ENCODE measurements at places on chromosomes 7 and 10.

- DNase-seq = no peak
Observed at GRCh38 chr10:112955582-112956421, 5.8 kb downstream of the TCF7L2 start.

- DNase-seq = no peak
Observed at GRCh38 chr7:125670926-125671572, 741.4 kb upstream of the POT1 start.

GRCh38 chr7:103752995-103753394, 236.5 kb downstream of the RELN start:
- DNase-seq = no peak

DNA sequence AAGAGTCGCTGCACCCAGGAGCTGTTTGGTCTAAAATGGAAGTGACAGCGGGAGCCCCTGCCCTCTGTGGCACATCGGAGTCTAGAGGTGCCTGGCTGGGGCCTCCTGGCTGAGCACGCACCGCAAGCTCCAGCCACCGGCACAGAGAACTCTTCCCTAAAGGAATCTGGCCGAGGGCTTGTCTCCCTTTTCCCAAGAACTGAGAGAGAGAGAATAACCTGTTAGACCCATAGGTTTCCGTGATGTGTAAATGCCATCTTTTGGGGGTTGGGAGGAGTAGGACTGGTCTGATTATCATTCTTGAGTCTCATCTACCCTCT, 47.3 kb downstream of the PROSER2 start:
- no peak for DNase-seq

GRCh38 chr7:17007841-17008240, 126.1 kb upstream of the AGR3 start:
- no peak for DNase-seq

GRCh38 chr7:145313551-145313950, 477.7 kb upstream of the TPK1 start:
- no peak for DNase-seq

- no peak for DNase-seq
Observed at GRCh38 chr10:31129271-31129670, 97.6 kb upstream of the ZNF438 start.

- DNase-seq = no peak
Observed at GRCh38 chr10:116237260-116237659, 35.7 kb downstream of the GFRA1 start.

GRCh38 chr7:45363669-45364068, 206.1 kb downstream of the RAMP3 start:
- no peak for DNase-seq

DNA sequence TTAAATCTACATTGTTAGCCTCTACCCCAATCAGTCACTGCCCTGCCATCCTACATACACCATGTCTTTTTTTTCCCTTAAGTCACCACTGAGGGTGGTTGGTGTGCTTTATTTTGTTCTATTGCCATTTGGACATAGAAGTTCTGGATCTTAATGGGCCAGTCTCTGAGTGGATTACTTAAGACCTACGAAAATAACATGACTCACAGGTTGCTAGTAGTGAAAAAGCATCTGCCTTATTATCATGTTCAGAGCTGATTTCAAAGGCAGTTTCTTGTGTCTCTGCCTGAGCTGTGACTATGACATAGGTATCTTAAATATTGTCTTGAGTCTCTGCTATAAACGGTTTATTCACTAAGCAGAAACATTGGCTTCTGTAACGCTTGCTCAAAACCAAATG, 410.8 kb downstream of the MDFIC start:
- no peak for DNase-seq

DNA sequence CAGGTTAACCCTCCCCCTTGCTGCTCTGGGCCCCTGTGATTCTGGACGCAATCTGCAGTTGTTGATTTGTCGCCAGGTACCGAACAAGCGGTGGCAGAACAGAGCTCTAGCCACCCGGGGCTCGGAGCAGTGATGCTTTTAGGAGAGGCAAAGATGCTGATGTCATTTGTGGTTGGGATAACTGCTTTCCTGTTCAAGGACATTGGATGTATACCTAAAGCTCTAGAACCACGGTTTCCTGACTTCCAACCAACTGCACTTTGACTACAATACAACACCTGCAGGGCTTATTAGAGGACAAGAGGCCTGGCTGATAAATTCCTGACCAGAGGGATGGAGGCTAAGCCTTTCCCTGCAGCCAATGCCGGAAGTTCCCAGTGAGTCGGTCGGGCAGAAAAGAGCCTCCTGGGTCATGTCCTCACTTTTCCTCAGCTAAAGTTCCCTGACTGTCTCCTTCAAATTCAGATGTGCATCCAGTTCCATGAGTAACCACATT, 6.5 kb upstream of the RBM20 start:
- no peak for DNase-seq

DNA sequence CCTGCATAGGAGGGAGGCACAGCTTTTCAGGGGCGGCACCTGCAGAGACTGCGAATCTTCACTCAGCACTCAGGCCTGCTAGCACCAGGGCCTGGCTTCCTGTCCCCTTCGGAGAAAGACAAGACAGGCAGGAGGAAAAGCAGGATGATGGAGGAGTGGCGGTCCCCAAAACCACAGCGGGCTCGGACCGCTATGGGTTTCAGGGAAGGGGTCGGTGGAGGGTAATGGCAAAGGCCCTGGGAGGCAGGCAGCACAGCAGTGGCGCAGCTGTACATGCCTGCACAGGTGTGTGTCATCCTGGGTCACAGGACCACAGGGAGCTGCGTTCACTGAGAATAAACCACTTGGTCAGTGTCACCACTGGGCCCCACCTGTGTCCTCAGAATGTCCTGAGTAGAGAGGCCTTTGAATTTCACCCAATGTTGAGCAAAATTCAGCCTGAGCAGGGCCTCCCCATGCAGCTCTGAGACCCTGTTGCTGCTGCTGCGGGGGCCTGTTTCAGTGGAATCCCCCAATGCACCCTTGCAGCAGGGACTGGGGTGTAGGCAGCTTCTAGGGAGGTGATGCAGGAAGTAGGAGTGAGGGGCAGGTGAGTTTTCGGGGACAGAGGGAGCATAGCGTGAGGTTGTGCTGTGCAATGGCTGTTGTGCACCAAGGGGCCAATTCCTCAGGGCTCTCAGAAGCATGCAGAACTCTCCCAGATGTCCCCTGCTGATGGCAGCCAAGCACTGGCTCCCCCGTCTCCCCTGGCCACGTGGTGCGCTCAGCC, 90.6 kb upstream of the PPP2R2D start:
- no peak for DNase-seq

DNA sequence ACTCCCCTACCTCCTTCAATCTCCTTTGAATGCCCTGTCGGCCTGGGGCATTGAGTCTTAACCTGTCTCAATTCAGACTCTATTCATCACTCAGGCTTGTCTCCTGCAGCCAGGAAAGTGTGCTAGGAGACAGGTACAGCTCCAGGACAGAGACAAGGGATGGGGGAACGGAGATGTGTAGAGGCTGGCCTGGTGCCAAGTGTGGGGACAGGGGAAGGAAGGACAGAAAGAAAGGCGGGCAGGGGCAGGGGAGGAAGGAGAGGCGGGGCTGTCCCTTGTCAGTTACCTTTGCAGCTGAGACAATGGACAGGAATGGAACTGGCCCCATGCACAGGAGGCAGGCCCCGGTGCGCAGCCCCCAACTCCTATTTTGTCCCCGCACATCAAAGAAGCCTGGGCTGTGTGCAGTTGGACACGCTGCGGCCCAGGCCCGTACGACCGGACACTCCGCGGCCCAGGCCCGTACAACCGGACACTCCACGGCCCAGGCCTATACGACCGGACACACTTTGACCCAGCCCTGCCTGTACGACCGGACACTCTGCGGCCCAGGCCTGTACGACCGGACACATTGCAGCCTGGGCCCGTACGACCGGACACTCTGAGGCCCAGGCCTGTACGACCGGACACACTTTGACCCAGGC, 36.9 kb downstream of the CHST15 start:
- DNase-seq = no peak

DNA sequence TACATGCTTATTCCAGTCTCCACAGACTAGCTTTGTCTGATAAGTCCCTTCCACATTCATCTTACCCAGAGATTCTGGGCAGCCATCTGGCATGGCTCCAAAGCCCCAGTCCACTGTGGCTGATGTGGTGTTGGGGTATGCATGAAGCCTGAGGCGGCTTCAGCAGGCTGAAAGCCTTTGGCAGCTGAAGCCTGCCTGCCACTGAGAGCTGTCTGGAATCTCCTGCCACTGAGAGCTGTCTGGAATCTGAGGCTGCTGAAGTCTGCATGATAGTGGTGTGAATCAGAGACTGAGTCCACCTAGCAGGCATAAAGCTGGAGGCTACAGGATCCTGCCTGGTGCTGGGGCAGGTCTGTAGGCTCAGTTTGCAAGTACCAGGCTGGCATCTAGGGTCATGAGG, 87.1 kb downstream of the DYNC1I1 start:
- no peak for DNase-seq

- no peak for DNase-seq
Observed at GRCh38 chr10:68132391-68132790, 23.1 kb downstream of the MYPN start.

DNA sequence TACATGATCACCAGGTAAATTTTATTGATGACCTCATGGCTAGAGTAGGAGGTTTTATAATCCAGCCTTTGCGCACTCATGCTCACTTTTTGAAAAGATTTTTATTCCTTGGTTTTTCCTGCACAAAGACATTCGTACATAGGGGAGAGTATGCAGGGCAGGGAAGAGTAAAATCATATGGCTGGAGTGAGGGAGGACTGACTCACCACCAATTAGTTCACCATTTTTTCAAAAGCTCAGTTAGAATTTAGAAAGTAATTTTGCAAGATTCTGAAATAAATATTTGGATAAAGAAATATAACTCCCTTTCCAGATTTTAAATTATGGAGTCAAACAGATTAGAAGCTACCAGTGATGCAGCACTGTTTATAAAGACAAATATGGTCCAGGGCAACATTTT, 111.9 kb downstream of the SEMA3D start:
- DNase-seq = no peak

DNA sequence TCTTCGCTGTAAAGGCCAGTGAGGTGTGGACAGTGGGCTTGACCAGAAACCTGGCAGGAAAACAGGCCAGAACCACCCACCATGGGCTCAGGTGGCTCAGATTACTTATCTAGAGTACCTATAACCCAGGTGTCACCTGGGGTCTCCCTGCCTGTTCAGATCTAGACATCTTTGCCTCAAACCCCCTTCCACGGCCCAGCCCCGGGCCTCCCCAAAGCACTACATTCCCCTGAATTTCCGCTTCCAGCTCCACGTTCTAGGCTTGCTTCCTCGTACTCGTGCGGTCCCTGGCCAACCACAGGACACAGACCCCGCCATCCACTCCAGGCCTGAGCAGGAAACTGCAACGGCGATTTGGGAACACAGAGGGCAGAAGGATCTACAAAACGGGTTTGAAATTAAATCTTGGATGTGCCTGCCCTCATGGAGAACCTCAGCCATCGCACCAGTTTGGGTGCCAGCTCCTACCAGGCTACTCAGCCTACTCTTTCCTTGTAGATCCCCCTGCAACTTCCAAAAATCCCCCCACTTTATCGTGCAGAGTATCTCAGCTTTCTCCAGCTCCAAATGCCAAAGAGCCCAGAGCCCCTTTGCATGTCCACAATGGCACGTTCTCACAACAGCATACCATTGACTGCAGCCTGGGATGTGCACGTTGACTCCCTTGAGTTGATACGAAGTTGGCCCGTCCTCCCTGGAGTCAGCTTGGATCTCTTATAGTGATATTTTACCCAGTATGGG, 62.7 kb upstream of the CACUL1 start:
- DNase-seq = no peak

- DNase-seq = no peak
Observed at GRCh38 chr7:104054362-104054761, 64.9 kb upstream of the RELN start.

- DNase-seq = no peak
Observed at GRCh38 chr7:881441-882234, 5.3 kb downstream of the GET4 start.

- peak; percentile 61 for DNase-seq
Observed at GRCh38 chr7:155490697-155491628, 33.0 kb downstream of the EN2 start.

- no peak for DNase-seq
Observed at GRCh38 chr10:48358162-48358561, 51.7 kb downstream of the MAPK8 start.

DNA sequence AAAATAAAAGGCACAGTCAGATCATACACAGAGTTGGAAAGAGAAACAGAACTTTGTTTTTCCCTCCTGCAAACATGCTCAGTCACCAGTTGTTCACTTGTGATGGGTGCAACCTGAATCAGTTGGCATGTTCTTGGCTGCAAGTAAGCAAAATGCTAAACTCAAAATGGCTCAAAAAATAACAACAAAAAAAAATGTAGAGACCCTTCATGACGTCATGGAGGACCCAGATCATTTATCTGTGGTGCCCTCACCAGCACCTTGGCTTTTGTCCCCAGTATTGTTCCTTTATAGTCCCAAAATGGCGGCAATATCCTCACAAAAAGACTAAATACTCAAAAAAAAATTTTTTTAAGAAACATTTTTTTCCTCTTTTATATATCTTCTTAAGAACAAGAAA, 112.4 kb downstream of the CABCOCO1 start:
- no peak for DNase-seq

DNA sequence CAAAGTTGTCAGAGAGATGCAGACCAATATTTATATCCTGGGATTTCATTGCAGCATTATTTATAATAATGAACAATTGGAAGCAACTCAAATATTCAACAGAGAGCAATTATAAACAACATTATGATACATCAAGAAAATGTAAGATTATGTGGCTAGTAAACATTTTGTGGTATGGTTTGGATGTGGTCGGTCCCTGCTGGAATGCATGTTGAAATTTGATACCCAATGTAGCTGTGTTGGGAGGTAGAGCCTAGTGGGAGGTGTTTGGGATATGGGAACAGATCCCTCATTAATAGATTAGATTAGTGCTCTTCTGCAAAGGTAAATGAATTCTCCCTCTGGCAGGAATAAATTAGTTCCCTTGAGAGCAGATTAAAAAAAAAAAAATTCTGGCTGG, 350.9 kb downstream of the ANKRD30A start:
- DNase-seq = no peak

DNA sequence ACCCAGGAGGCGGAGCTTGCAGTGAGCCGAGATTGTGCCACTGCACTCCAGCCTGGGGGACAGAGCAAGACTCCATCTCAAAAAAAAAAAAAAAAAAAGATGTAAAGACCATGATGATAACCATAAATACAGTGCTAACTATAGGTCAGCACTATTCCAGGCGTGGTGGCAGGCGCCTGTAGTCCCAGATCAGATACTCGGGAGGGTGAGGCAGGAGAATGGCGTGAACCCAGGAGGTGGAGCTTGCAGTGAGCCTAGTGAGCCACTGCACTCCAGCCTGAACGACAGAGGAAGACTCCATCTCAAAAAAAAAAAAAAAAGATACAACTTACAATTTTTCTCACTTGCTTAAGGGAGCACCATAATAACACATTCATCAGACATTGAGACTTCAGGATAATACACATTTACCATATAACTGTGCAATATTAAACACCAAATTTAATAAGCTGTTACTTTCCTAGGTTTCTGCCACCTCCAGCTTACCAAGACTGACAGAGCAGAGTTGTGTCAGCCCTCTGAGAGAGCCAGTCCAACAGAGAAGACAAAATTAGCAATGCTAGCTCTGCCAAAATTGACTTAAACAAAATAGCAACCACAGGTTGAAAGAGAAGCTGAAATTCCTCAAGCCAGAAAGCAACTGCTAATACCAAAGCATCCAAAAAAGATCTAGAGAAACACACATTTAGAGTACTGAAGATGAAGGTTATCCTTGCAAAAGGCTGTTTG, 8.2 kb downstream of the DNA2 start:
- DNase-seq = no peak

Data from stimulated activated effector memory CD8-positive, alpha-beta T cell treated with anti-CD3 and anti-CD28 coated beads, Interleukin-12 subunit alpha, Interleukin-12 subunit beta, amount 100 ng/mL, for 72 hours (primary cell).